Tibial nerve (tissue), 4 donors: ENCODE measurements at places on chromosomes 1 and 21. TPM values are rescaled to one million over a fixed set of nuclear protein-coding genes. Genes with fewer than 3 reads are reported as not detected.

The HAO2 gene
- not detected for total RNA-seq

The KRTAP19-3 gene
- total RNA-seq: not detected

The CFHR2 gene
- total RNA-seq: not detected

The NMNAT2 gene
- 1.7 TPM for total RNA-seq

The TMEM200B gene
- 16.1 TPM for total RNA-seq

The TXNIP gene
- total RNA-seq: 2,525 TPM

The EFNA1 gene
- total RNA-seq: 27.4 TPM

The PADI1 gene
- total RNA-seq: not detected

The MASP2 gene
- total RNA-seq: not detected

The TENT5C gene
- total RNA-seq: 1.0 TPM

The OR2T33 gene
- total RNA-seq: 1.0 TPM

The SIM2 gene
- total RNA-seq: not detected

The EPHB2 gene
- total RNA-seq: 9.2 TPM

The LCE4A gene
- not detected for total RNA-seq

GRCh38 chr1:159982280-159982679 lies 28.2 kb upstream of the SLAMF9 start:
- no peaks in the 10 kb centered on the region for H3K4me1 ChIP-seq
- H3K4me3 ChIP-seq: no peak overlapping the region
- no peaks in the 10 kb centered on the region for H3K36me3 ChIP-seq
- H3K27me3 ChIP-seq: no peaks in the 10 kb centered on the region
- no peak overlapping the region for H3K27ac ChIP-seq
- no peak for DNase-seq

GRCh38 chr1:214856843-214857242 lies 225.7 kb upstream of the KCNK2 start:
- no peaks in the 10 kb centered on the region for H3K36me3 ChIP-seq
- H3K27ac ChIP-seq: no peak overlapping the region
- no peaks in the 10 kb centered on the region for H3K4me1 ChIP-seq

GRCh38 chr1:67830928-67831830 lies 2.1 kb downstream of the GNG12 start:
- H3K4me3 ChIP-seq: peak overlapping the region; percentile 62
- no peaks in the 10 kb centered on the region for H3K36me3 ChIP-seq
- H3K27ac ChIP-seq: peak overlapping the region; percentile 94
- H3K4me1 ChIP-seq: no peaks in the 10 kb centered on the region
- no peak for DNase-seq

DNA sequence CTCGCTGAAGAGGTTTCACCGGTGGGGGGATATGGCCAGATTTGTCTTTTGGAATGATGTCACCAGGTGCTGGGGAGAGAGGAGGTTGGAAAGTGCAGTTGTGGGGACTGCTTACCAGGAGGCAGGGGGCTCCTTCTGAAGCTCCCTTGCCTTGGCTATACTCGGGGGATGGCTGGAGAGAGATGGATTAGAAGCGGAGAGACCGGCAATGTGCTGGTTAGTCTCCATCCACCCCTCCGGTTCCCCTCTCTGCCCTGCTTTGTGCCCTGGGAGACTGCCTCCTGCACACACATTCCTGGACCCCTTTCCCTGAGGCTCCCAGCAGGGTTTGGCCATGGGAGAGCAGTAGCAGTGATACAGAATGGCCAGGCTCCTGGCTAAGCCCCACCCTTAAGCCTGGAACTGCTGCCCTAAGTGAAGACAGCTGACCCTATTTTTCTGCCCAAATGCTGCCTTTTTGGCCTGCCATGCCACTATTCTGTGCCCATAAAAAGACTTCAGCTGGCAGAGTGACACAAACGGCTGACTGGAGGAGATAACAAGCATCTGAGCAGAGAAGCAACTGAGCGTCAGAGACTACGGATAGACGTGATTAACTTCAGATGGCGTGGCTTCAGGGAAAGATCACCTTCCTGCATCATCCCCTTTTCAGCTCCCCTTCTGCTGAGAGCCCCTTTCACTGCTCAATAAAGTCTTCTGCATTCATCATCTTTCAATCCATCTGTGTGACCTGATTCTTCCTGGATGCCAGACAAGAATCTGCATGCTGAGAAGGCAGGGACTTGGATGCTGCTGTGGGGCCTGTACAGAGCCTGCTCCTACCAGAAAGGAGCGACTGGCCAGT lies 14.5 kb upstream of the VPS13D start:
- H3K27ac ChIP-seq: no peak overlapping the region
- DNase-seq: no peak
- H3K4me1 ChIP-seq: no peaks in the 10 kb centered on the region
- H3K36me3 ChIP-seq: no peaks in the 10 kb centered on the region
- no peak overlapping the region for H3K4me3 ChIP-seq

DNA sequence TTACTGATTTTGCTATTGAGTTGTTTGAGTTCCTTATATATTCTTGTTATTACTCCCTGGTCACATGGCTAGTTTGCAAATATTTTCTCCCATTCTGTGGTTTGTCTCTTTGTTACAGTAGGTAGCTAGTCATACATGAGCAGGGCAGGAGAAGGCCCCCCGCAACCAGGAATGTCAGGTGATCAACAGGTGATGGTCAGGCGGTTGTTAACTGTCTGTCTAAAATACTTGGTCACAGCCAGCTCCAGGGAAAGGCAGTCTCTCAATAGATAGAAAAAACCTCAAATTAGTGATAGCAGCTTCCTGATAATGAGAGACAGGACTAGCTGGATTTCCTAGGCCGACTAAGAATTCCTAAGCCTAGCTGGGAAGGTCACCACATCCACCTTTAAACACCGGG lies 217.9 kb downstream of the RHOU start:
- H3K36me3 ChIP-seq: no peaks in the 10 kb centered on the region
- no peak overlapping the region for H3K4me3 ChIP-seq
- DNase-seq: no peak
- no peaks in the 10 kb centered on the region for H3K27me3 ChIP-seq
- H3K27ac ChIP-seq: no peak overlapping the region

GRCh38 chr1:167922023-167922422 lies 8.1 kb upstream of the ADCY10 start:
- H3K27me3 ChIP-seq: no peaks in the 10 kb centered on the region
- DNase-seq: no peak
- H3K36me3 ChIP-seq: no peaks in the 10 kb centered on the region
- no peak overlapping the region for H3K4me3 ChIP-seq
- H3K27ac ChIP-seq: no peak overlapping the region
- no peaks in the 10 kb centered on the region for H3K4me1 ChIP-seq

DNA sequence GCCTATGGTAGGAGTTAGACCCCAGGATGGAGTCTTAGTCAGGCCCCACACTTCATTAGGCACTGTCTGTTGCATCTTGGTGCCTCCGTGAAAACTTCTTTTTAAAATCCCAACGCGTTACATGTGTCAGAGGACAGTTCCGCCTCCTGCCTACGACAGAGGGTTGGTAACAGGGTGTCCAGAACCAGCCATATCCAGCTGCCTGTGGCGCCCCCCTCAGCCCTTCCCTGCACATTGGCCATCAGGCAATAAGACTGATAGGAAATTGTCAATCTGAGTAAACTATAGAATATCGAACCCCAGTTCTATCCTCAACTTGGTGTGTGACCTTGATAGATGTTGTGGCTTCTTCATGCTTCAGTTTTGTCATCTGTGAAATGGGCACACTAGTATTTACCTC lies 108.6 kb upstream of the CSF3R start:
- H3K27ac ChIP-seq: no peak overlapping the region
- no peaks in the 10 kb centered on the region for H3K4me1 ChIP-seq
- no peak for DNase-seq
- H3K36me3 ChIP-seq: no peaks in the 10 kb centered on the region

- H3K4me3 ChIP-seq: no peak overlapping the region
- H3K27me3 ChIP-seq: no peaks in the 10 kb centered on the region
- peaks cover 7% of the 10 kb centered on the region for H3K4me1 ChIP-seq
- no peak overlapping the region for H3K27ac ChIP-seq
- no peak for DNase-seq
Measured at GRCh38 chr1:109432336-109432735, 6.1 kb upstream of the PSMA5 start.

- DNase-seq: peak; percentile 19
- no peak overlapping the region for H3K27ac ChIP-seq
- H3K36me3 ChIP-seq: peaks cover 14% of the 10 kb centered on the region
- no peaks in the 10 kb centered on the region for H3K4me1 ChIP-seq
- H3K4me3 ChIP-seq: no peak overlapping the region
Measured at GRCh38 chr1:225554216-225554812, 98.6 kb downstream of the ENAH start.

DNA sequence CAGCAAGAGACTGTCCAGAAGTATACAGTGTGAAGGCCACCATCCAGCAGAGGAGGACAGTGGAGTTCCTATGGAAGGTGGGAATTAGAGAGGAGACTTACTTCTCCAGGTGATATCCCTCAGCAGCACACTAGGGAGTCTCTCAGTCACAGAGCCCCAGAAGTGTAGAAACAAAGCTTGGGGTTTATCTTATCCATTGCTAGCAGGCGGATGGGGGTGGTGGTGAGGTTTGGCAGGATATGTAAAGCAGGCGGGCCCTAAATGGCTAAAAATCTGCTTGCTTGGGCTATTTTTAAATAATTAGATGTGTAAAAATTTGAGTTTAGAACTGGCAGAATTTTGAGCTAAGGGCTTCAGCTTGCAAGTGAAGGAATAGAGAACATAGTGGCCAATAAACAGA lies 50.1 kb upstream of the RGS18 start:
- no peak overlapping the region for H3K27ac ChIP-seq
- no peaks in the 10 kb centered on the region for H3K4me1 ChIP-seq
- H3K27me3 ChIP-seq: no peaks in the 10 kb centered on the region
- H3K36me3 ChIP-seq: no peaks in the 10 kb centered on the region

- H3K4me3 ChIP-seq: no peak overlapping the region
- H3K27ac ChIP-seq: no peak overlapping the region
- no peaks in the 10 kb centered on the region for H3K4me1 ChIP-seq
- no peaks in the 10 kb centered on the region for H3K36me3 ChIP-seq
Measured at GRCh38 chr1:4210043-4210442, 310.0 kb upstream of the C1orf174 start.

GRCh38 chr21:33434770-33435360 lies 31.7 kb downstream of the IFNGR2 start:
- peak overlapping the region; percentile 87 for H3K27ac ChIP-seq
- H3K27me3 ChIP-seq: no peaks in the 10 kb centered on the region
- DNase-seq: no peak
- peaks cover 7% of the 10 kb centered on the region for H3K36me3 ChIP-seq

- H3K36me3 ChIP-seq: no peaks in the 10 kb centered on the region
- no peak overlapping the region for H3K4me3 ChIP-seq
- no peaks in the 10 kb centered on the region for H3K27me3 ChIP-seq
- no peak for DNase-seq
Measured at GRCh38 chr1:84434081-84434769, 35.9 kb downstream of the DNASE2B start.

GRCh38 chr1:76948846-76949245 lies 81.6 kb downstream of the ST6GALNAC5 start:
- H3K4me3 ChIP-seq: no peak overlapping the region
- no peak overlapping the region for H3K27ac ChIP-seq
- DNase-seq: no peak
- H3K36me3 ChIP-seq: no peaks in the 10 kb centered on the region

DNA sequence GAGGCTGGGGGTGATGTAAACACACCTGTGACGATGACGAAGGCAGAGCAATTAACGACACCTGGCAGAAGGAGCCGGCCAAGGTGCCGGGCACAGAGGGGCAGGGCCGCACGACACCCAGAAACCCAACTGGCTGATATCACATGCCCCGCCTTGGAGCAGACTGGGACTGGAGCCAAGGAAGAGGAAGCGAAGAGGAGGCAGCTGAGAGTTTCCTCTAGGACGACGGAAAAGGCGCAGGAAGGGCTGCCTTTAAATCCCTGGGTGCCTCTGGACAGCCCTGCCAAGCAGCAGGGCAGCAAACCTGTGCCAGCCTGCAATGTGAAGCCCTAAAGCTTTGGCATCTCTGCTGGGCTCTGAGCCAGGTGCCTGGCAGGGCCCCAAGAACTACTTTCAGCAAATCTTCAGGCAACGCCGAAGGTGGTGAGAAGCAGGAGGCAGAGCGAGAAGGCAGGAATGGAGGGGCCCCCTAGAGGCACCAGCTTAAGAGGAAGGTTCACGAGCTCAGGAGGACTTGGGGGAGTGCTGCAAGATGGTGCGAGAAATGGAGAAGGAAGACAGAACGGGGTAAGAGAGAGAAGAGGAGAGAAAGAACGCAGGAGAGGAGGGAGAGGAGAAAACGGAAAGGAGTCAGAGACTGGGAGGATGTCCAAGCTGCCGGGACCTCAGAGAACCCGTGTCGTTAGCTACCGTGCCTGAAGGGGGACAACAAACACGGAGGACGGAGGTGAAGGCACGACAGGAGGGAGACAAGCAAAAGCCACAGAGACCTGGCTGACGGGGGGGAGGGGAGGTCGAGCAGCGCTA lies 25.3 kb upstream of the PEF1 start:
- peaks cover 52% of the 10 kb centered on the region for H3K4me1 ChIP-seq
- H3K4me3 ChIP-seq: peak overlapping the region; percentile 16
- DNase-seq: peak; percentile 69
- no peaks in the 10 kb centered on the region for H3K27me3 ChIP-seq

DNA sequence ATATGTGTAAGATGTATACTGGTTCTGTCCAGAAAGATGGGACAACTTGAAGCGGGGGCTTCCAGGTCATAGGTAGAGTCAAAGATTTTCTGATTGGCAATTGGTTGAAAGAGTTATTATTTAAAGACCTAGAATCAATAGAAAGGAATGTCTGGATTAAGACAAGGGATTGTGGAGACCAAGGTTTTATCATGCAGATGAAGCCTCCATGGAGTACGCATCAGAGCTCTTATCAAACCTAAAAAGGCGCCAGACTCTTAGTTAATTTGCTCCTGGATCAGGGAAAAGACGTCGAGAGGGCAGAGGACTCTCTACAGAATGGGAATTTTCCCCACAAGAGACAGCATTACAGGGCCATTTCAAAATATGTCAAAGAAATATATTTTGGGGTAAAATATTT lies 23.7 kb upstream of the ETV3 start:
- H3K27ac ChIP-seq: no peak overlapping the region
- no peak for DNase-seq
- H3K36me3 ChIP-seq: no peaks in the 10 kb centered on the region
- H3K27me3 ChIP-seq: no peaks in the 10 kb centered on the region

GRCh38 chr1:65422241-65423203 lies 2.1 kb downstream of the LEPR start:
- H3K4me3 ChIP-seq: peak overlapping the region; percentile 80
- DNase-seq: no peak
- H3K4me1 ChIP-seq: peaks cover 45% of the 10 kb centered on the region
- H3K27ac ChIP-seq: no peak overlapping the region
- no peaks in the 10 kb centered on the region for H3K27me3 ChIP-seq
- H3K36me3 ChIP-seq: peaks cover 25% of the 10 kb centered on the region

- H3K4me3 ChIP-seq: no peak overlapping the region
- no peaks in the 10 kb centered on the region for H3K27me3 ChIP-seq
- H3K36me3 ChIP-seq: no peaks in the 10 kb centered on the region
- no peak overlapping the region for H3K27ac ChIP-seq
- no peaks in the 10 kb centered on the region for H3K4me1 ChIP-seq
Measured at GRCh38 chr1:116472431-116472961, 98.3 kb downstream of the CD58 start.

GRCh38 chr21:45522381-45522780 lies 19.9 kb downstream of the SLC19A1 start:
- DNase-seq: no peak
- H3K27me3 ChIP-seq: no peaks in the 10 kb centered on the region
- no peak overlapping the region for H3K27ac ChIP-seq
- H3K36me3 ChIP-seq: no peaks in the 10 kb centered on the region
